ENCODE measurements at places on chromosomes 1 and 21.

- DNase-seq, result peak; percentile 27
Measured at GRCh38 chr1:161182214-161182613, 4.9 kb upstream of the B4GALT3 start.

DNA sequence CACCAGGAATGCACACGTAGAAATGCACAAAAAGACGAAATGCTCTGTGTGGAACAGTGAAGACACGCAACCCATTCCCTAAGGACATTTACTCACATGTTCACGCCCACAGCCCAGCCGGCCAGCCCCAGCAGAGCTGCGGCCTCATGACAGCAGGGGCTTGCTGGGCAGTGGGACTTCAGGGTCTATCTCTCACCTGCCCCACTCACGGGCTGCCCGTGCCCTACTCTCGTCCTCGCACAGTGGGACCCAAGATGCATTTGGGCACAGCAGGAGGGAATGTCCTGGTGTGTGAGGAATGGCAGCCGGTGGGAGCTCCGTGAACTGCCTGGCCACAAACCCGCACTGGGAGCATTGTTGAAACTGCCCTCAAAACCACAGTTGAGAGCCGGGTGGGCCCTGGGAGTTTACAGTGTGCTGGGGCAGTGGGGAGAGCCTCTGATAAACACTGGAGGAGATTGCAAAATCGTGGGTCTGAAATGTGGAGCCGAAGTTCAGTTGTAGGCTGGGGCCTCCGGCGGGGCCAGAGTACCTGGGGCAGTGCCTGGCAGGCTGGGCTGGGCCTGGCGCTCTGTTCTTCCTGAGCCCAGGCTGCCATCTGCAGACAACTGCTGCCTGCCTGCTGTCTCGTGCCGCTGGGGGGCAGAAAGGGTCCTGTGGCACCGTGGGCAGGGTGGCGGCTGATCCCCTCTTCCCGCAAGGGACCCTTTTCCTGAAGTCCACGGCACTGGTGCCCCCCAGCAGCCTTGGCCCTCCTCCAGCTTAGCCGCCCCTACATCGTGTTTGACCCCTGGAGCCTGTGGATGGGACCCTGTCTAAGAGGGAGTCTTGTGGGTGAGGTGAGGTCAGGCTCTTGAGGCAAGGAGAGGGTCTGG, 20.7 kb upstream of the POFUT2 start:
- no peak for DNase-seq

GRCh38 chr21:17819877-17820229, 697 bp upstream of the C21orf91 start:
- no peak for DNase-seq

DNA sequence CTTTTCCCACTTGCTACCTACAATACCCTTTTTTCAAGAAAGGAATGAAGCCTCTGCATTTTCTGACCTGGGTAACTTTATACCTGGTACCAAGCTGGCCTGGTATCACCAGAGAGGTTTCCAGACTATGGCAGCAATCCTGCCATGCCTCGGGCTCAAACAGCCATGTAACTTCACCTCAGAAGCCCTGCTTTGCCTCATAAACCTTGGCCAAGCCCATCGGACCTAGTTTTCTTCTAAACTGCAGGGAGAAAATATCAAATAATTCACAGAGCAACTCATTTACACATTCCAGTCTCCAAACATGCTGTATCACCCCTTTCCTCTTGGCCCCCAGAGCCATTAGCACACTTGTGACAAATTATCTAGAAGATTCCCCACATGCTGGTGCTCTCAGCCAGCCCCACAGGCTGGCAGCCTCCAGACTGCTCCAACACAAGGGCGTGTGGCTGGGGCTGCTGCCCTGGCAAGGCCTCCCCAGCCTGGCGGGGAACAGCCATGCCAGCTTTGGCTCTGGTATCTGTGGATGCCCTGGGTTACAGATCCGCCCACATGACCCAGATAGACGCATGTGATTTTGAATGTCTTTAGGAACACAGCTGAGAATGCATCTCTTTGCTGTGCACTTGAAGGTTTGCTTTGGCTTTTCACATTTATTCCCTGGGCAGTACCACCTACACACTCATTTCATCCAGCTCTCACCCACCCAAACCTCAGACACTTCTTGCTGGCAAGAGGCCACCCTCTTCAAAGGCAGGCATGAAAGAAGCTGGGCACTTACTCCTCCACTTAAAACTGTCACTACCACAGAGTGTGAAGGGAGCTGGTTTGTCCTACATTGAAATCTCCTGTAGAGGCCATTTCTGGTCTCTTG, 70.0 kb upstream of the BCAR3 start:
- no peak for DNase-seq

GRCh38 chr1:64471218-64472039, 1.5 kb downstream of the CACHD1 start:
- DNase-seq, result no peak

DNA sequence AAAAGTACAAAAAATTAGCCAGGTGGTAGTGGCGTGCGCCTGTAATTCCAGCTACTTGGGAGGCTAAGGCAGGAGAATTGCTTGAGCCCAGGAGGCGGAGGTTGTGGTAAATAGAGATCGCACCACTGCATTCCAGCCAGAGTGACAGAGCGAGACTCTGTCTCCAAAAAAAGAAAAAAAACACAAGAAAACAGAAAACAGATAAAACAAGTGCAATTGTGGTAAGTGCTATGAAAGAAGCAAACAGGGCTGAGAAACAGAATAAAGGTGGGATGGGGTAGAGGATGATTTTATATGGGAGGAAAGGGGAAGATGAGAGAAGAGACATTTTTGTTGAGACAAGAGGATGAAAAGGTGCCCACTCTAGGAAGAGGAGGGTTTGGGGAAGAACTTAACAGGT, 5.0 kb upstream of the SOX13 start:
- no peak for DNase-seq

GRCh38 chr1:31510304-31510703, 66.0 kb upstream of the TINAGL1 start:
- DNase-seq, result no peak

DNA sequence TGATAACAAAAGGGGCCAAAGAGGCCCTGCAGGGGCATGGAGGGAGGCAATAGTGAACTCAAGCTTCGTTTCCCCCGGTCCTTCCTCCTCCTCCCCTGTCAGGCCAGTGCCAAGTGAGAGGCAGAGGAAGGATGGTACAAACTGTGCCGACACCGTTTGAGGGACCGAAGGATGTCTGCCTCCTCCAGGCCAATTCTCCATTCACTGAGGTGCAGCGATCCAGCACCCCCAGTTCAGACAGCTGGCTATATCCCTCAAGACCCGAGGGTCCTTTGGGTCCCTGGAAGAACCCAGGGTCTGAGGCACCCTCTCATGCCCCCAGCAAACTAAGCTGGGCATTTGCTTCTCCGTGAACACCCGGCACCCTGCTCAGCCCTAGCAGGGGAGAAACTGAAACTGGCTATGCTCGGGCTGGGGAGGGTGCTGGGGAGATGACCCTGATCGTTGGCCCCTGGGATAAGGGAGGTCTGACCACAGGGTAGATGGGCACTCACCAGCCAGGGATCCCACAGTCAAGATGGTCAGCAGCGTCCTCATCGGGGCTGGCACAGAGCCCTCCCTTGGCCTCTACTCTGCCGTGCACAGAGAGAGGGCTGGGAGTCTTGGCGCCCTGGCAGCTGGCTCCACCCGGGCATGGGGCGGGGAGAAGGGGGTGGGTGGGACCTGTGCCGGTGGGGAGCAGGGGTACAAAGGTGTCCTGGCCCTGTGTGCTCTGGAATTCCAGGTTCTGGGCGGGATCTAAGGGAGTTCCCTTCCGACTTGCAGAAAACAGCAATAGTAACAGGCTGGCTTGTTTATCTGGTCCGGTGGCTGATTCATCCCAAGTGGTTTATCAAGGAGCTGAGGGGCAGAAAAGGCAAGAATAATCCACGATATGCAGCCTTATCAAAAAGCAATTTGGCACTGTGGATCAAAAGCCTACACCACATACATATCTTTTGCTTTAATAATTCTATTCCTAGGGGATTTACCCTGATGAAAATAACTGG, at the start of gene IL22RA1:
IL22RA1 (minus strand) TSS at position 595 of the 989 bp plus-strand sequence; CDS start at position 537, 58 bp downstream.
- no peak for DNase-seq

- DNase-seq, result no peak
Measured at GRCh38 chr1:200006711-200007110, 20.8 kb upstream of the NR5A2 start.

GRCh38 chr1:82329226-82329625, 528.5 kb downstream of the ADGRL2 start:
- DNase-seq, result no peak

DNA sequence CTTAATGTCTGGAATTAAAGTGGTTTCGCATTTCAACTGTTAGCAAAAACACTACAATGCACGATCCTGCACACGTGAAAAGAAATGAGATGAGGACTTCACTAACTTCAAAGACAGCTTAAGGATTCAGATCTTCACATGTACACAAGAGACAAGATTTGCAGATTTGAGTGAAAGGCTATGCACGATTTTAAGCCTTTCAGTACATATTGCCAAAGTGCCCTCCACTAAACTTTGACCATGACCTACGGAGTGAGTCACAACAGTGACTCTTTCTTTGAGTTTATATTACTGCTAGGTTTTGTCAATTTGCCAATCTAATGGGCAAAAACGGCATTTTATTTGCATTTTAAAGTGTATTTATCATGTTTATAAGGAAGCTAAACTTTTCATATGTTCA, 41.2 kb upstream of the CR1L start:
- DNase-seq, result no peak

DNA sequence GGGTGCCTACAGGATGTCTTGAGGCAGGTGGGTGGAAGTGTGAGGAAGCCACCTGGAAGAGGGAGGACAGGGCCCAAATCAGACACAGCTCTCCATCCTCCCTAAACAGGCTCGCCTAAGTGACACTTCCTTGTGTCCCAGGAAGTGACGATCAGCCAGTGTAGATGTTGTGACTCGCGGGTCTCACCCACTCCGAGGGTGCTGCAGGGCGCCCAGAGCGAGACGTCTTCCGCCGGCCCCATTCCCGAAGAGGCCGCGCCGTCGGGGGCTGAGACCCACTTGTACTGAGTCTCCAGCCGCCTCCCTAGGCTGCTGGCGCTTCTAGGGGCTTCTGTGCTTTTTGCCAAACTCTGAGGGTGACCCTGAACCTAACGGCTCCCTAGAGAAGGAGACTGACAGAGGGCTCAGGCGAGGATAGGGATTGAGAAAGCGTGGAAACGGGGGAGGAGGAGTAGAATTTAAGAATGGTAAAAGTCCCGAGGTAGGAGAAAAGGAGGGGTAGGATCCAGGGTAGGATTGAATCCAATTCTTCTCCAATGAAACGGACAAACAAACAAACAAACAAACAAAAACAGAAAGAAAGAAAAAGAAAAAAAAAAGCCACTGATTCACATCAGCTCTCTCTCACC, 543 bp upstream of the MARK1 start:
- no peak for DNase-seq

GRCh38 chr1:163115887-163116286, 46.7 kb downstream of the RGS4 start:
- no peak for DNase-seq

DNA sequence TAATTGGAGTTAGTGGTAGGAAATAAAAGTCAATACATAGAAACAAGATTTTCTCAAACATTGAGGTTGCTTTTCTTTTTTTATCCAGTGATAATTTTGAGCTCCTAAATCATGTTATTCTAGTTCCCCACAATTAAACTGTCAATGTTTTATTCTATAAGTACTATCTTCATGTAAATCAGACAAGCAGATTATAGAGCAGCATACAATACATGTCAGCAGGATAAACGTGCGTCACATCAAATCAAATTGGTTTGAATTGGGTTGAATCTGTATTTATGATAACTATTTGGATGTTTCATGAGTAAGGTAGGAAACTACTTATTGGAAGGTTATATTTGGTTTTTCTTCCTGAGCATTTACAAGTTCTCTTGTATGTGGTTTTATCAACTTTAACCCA, 2028.7 kb downstream of the NCAM2 start:
- DNase-seq, result no peak

GRCh38 chr1:12121212-12122003, 45.4 kb upstream of the TNFRSF1B start:
- DNase-seq, result no peak

- DNase-seq, result no peak
Measured at GRCh38 chr1:184503221-184503749, 116.5 kb downstream of the C1orf21 start.

GRCh38 chr1:37915476-37916093, 31.3 kb downstream of the INPP5B start:
- no peak for DNase-seq

GRCh38 chr1:183807549-183808168, 2.7 kb downstream of the RGL1 start:
- no peak for DNase-seq
